Progenitor cell of endocrine pancreas (in vitro differentiated cells): ENCODE measurements at places on chromosomes 3 and 15. TPM values are rescaled to one million over a fixed set of nuclear protein-coding genes. Genes with fewer than 3 reads are reported as not detected.

DNAJC17 gene
- total RNA-seq: 41.0 and 43.1 TPM in 2 replicates

DNA sequence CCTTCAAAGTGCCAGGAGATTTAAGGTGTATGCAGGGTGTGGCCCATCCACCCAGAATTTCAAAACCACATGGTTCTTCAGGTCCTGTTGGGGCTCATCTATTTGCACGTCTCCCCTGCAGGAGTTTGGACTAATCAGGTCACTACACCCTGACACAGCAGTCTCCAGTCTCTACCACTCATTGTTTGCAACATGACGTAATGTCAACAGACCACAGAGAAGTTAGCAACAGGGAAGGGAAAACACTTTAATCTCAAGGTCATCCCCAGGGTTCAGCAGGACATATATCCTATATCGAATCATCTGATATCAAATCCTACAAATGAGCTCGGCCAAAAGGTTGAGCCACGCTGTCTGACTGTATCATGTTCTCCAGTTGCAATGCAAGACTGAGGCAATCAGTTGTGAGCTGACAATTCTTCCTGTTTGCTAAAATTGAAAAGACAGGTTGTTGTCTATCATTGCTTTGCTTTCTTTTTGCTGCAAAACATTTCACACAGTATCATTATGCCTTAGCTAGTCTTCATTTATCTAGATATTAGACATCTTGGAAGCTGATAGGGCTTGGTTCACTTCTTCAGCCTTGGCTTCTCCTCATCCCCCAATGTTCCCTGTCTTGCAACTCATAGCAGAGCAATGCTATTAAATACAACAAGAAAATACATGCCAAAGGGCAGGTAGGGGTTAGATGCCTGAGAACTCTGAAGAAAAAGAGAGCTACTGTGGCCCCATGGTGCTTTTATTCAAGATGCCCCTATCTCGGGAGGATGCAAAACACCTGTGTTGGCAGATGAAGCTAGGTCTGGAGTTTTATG lies 13.4 kb upstream of the LEKR1 start:
- no peak for DNase-seq

DNA sequence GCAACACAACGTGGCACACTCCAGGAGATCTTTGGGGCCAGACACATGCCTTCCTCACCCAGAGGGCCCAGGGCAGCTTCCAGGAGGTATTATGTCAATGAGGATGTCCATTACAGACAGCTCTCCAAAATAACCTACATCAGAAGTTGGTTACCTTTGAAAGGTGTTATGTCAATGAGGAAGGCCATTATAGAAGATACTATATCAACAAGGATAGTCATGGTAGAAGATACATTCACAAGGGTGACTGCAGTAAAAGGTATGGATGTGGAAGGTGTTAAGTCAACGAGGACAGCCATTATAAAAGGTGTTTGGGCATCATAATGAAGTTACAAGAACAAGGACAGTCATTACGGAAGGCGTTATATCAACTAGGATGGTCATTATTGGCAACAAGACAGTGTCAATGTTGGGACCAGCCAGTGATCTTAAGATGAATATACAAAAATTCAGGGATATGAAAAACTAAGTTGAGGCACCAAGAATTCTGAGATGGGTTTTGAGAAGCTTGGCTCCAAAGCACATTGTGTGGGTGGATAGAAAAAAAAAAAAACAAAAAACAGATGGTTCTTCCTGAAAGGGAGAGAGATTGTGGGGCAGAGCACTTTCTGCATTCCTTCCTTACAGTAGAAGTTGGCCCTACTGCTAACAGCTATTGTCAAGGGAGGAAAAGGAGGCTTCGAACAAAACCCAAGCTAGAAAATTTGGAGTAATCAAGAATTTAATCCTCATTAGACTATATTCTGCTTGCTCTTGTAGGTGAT lies 11.2 kb downstream of the CDCP1 start:
- DNase-seq: no peak

DNA sequence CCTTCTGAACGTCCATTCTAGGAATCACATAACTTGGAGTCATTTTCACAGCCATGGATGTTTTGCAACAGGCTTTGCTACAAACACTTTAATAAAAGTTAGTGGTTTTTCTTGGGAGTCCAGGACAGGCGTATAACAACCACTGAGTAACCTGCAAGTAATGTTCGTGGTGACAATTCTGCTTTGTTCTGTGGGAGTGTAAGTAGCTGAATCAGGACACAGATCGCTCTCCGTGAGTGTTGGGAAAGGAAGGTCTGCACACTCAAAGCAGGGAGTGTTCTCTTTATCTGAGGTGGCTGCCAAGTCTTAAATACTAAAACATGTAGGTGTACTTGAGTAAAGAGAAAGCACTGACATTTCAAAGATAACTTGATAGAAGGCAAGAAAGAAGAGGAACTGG lies 7.9 kb upstream of the BNC1 start:
- DNase-seq: no peak

DNA sequence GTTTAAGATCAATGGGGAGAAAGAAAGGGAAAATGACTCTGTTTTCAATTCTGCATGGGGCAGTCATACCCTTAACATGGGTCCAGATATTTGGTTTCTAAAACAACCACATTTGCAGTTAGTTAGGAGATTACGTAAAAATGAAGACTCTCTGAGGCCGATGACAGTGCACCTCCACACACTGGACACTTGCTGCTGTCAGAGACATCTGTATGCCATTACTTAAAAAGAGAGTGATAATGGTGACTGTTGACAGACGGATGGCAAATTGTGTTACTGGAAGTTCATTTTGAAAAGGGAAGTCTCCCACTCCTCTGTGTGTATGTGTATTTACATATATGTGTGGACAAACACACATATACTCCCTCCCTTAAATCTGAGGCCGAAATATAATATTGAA lies 304.5 kb upstream of the SEMA6D start:
- no peak for DNase-seq

DNA sequence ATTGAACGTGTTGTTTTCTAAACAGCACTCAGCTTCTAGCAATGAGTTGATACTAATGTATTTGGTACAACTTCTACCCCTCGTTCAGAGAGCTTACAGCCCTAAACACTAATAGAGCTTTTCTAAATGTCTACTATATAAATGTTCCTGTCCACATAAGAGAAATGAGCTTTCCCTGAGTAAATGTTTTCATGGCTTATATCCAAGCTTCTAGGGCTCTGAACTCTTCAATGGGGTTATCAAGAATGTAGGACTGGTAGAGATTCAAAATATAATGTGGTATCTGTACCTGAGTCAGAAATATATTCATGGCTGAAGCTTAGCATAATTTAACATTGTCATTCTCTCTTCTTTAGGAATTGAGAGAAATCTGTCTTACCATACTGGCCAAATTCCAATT lies 73.4 kb downstream of the SERPINI1 start:
- no peak for DNase-seq

DNA sequence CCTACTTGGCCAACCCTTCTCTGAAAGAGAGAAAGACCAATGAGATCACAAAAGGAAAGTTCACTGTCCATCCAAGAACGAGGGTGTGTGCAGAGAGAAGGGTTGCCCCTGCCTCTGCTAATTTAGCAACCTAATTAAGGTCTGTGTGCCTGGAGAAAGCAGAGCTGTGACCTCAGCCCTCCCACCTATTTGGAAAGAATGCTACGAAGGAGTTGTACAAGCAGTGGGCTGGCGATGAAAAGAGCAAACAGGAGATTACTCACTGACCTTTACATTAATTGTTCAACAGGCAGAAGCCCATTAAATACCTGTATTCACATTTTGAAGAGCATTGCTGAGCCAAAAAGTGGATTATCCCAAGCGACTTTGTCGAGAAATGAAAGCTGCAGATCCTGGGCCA lies 314.9 kb downstream of the NTRK3 start:
- DNase-seq: no peak

- DNase-seq: no peak
Observed at GRCh38 chr3:54299169-54299935, 177.0 kb downstream of the CACNA2D3 start.

DNA sequence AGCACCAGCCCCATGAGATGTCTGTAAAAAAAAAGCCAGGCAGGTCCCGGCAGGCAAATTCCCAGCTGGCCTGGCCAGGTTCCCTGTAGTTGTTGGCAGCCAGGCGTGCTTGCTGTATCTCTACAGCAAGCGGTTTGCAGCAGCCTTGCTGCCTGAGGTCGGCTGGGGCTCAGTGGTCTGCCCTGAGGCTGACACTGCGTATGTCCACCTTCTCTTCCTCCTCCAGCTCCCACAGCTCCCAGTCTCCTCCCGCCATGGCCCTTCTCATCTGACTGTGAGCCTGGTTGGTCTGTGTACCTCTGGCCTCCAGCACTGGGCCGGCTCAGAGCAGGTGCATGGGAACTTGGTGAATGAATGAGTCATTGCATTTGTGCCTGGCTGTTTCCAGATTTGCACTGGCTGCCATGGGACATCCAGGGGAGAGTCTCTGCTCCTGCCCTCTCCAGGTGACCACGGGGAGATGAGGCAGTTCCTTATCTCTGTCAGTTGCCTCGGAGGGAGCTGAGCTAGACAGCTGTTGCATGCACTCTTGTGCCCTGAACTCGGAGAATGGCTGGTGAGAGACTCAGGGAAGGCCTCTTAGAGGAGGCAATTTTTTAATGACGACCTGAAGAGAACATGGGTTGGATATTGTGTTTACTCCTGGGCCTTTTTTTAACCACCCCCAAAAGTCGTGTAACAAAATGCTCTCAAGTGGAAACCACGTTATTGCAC lies 43.0 kb downstream of the SPSB4 start:
- DNase-seq: no peak
